A549 treated with RU486 at 1 μM for 4 hours (cell line): ENCODE measurements at places on chromosomes 7 and 10. TPM values are rescaled to one million over a fixed set of nuclear protein-coding genes. Genes with fewer than 3 reads are reported as not detected.

Gene VWDE
- total RNA-seq: 0.18 to 0.99 TPM (median 0.40 TPM) in 5 replicates

Gene GPR15LG
- not detected in 5 replicates for total RNA-seq

Gene UBE2D1
- total RNA-seq: 6.8 to 25.6 TPM (median 22.5 TPM) in 5 replicates

Gene BUB3
- 167 to 192 TPM (median 176 TPM) in 5 replicates for total RNA-seq

Gene OR2A42
- total RNA-seq: not detected in 5 replicates

Gene GSDME
- total RNA-seq: 24.8 to 38.4 TPM (median 35.4 TPM) in 5 replicates

Gene TBL2
- total RNA-seq: 54.2 to 57.6 TPM (median 55.2 TPM) in 5 replicates

Gene CLRN3
- 0.23 TPM in 1 of 5 replicates, not detected in the others for total RNA-seq

Gene LRWD1
- total RNA-seq: 22.8 to 33.4 TPM (median 26.4 TPM) in 5 replicates

Gene SLC18A3
- total RNA-seq: not detected in 5 replicates

Gene TMEM184A
- total RNA-seq: 9.0 to 17.3 TPM (median 12.6 TPM) in 5 replicates

Gene ASB4
- 0.20 to 0.43 TPM (median 0.39 TPM) in 4 of 5 replicates, not detected in the other for total RNA-seq

Gene STEAP4
- total RNA-seq: 0.03 TPM in 1 of 5 replicates, not detected in the others

Gene MRLN
- total RNA-seq: not detected in 5 replicates

Gene C10orf62
- not detected in 5 replicates for total RNA-seq

Gene EIF4EBP2
- total RNA-seq: 10.9 to 16.5 TPM (median 15.8 TPM) in 5 replicates

Gene GPRIN2
- 22.4 to 40.2 TPM (median 29.9 TPM) in 5 replicates for total RNA-seq

Gene SPDYE2B
- total RNA-seq: not detected in 5 replicates

Gene DNAH11
- 0.04 to 0.41 TPM (median 0.23 TPM) in 5 replicates for total RNA-seq

Gene CPVL
- total RNA-seq: 0.14 to 0.34 TPM (median 0.28 TPM) in 5 replicates

Gene SKIDA1
- 0.87 to 1.6 TPM (median 1.3 TPM) in 5 replicates for total RNA-seq

Gene UPK3B
- 11.2 to 20.7 TPM (median 17.7 TPM) in 5 replicates for total RNA-seq

Gene C10orf67
- 0.03 to 0.24 TPM (median 0.13 TPM) in 4 of 5 replicates, not detected in the other for total RNA-seq

Gene TUBAL3
- total RNA-seq: 0.13 to 0.48 TPM (median 0.29 TPM) in 5 replicates

Gene RBP4
- total RNA-seq: 5.1 to 10.4 TPM (median 9.4 TPM) in 5 replicates

Gene HHEX
- 12.5 to 16.8 TPM (median 15.9 TPM) in 5 replicates for total RNA-seq

Gene HABP2
- 0.05 to 0.21 TPM (median 0.09 TPM) in 5 replicates for total RNA-seq

Gene CALN1
- not detected in 5 replicates for total RNA-seq

Gene GARIN1A
- total RNA-seq: 0.42 to 1.4 TPM (median 0.71 TPM) in 5 replicates

Gene CDHR1
- total RNA-seq: 0.03 to 0.13 TPM (median 0.07 TPM) in 5 replicates

Gene ADCYAP1R1
- total RNA-seq: 0.05 to 0.12 TPM (median 0.08 TPM) in 3 of 5 replicates, not detected in the others

Gene C1QL3
- total RNA-seq: not detected in 5 replicates

Gene CHAT
- total RNA-seq: not detected in 5 replicates

Gene GBX1
- total RNA-seq: 0.17 to 0.45 TPM in 2 of 5 replicates, not detected in the others

Gene MYO1G
- total RNA-seq: 0.07 to 0.20 TPM (median 0.13 TPM) in 5 replicates
